Cortex of kidney (tissue), 1 donor: ENCODE measurements at places on chromosomes 7 and 10.

DNA sequence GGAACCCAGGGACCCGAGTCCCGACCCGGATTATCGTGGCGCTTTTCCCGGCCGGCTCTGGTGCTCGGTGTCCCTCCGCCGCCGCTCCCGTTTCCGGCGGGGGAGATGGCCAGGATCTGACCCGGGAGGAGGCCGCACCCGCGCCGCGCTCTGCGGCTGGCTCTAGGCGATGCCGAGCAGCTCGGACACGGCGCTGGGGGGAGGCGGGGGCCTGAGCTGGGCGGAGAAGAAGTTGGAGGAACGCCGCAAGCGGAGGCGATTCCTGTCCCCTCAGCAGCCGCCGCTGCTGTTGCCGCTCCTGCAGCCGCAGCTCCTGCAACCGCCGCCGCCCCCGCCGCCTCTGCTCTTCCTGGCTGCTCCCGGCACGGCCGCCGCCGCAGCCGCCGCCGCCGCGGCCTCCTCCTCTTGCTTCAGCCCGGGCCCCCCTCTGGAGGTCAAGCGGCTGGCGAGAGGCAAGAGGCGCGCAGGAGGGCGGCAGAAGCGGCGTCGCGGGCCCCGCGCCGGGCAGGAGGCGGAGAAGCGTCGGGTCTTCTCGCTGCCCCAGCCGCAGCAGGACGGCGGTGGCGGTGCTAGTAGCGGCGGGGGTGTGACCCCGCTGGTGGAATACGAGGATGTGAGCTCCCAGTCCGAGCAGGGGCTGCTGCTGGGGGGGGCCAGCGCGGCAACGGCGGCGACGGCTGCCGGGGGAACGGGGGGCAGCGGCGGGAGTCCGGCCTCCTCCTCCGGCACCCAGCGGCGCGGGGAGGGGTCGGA is 593 bp downstream of the CDK13 start:
- DNase-seq: no peak

- no peak for DNase-seq
These were observed 95.3 kb upstream of the GNAI1 start for GRCh38 chr7:80039251-80039884.

- DNase-seq: no peak
These were observed 37.6 kb upstream of the PDCD4 start for GRCh38 chr10:110833941-110834628.

- DNase-seq: no peak
These were observed 90.0 kb downstream of the NPTX2 start for GRCh38 chr7:98707076-98707475.

GRCh38 chr10:20162123-20162522 is 345.9 kb downstream of the PLXDC2 start:
- no peak for DNase-seq

- DNase-seq: no peak
These were observed 747.1 kb upstream of the GALNT17 start for GRCh38 chr7:70384891-70385290.

DNA sequence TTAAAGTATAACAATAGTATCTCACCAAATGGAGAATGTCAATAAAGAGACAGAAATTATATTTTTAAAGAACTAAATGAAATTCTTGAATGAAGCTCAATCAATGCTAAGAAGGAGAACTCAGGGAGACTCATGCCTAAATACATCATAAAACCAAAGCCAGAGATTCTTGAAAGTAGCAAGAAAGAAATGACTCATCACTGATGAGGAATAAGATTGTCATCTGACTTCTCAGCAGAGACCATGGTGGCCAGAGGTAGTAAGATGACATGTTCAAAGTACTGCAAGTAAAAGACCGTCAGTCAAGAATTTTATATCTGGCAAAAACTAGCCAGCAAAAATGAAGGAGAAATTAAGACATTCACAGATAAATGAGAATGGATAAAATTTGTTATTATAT is 399.0 kb downstream of the GRID1 start:
- no peak for DNase-seq

GRCh38 chr7:88071994-88072714 is 138.1 kb downstream of the ADAM22 start:
- no peak for DNase-seq

GRCh38 chr7:45089341-45089891 is 647 bp upstream of the NACAD start:
- no peak for DNase-seq

- DNase-seq: no peak
These were observed 126.1 kb downstream of the PFKFB3 start for GRCh38 chr10:6328699-6329423.

DNA sequence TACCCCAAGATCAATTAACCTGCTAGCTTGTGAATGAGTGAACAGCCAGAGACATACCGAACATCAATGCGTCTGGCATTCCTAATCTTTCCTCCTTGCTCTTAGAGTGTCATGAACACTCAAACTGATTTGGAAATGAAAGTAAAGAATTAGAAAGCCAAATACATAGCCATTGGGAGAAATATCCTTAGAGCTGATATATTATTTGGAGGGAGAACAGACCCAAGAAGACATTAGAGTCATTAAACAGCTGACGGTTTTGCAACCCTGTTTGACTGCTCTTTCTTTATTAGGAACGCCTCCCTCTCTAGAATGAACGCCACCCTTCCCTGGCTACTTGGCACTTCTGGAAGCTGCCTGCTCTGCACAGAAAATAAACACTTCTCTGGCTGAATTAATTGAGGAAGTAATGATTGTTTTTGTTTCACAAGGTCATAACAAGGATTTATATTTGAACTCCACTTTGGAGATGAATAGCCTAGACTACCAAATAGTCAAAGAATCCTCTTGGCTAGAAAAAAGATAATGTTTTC is 42.8 kb downstream of the CTTNBP2 start:
- no peak for DNase-seq

- DNase-seq: no peak
These were observed 34.2 kb upstream of the TARP start for GRCh38 chr7:38307640-38308039.

GRCh38 chr7:108515013-108515412 is 10.9 kb downstream of the PNPLA8 start:
- DNase-seq: no peak

GRCh38 chr10:11993834-11994468 is 48.7 kb downstream of the UPF2 start:
- DNase-seq: no peak

GRCh38 chr10:31771331-31771831 is 157.2 kb downstream of the ARHGAP12 start:
- DNase-seq: no peak

- DNase-seq: no peak
These were observed 54.5 kb downstream of the CUL2 start for GRCh38 chr10:35035606-35036005.

DNA sequence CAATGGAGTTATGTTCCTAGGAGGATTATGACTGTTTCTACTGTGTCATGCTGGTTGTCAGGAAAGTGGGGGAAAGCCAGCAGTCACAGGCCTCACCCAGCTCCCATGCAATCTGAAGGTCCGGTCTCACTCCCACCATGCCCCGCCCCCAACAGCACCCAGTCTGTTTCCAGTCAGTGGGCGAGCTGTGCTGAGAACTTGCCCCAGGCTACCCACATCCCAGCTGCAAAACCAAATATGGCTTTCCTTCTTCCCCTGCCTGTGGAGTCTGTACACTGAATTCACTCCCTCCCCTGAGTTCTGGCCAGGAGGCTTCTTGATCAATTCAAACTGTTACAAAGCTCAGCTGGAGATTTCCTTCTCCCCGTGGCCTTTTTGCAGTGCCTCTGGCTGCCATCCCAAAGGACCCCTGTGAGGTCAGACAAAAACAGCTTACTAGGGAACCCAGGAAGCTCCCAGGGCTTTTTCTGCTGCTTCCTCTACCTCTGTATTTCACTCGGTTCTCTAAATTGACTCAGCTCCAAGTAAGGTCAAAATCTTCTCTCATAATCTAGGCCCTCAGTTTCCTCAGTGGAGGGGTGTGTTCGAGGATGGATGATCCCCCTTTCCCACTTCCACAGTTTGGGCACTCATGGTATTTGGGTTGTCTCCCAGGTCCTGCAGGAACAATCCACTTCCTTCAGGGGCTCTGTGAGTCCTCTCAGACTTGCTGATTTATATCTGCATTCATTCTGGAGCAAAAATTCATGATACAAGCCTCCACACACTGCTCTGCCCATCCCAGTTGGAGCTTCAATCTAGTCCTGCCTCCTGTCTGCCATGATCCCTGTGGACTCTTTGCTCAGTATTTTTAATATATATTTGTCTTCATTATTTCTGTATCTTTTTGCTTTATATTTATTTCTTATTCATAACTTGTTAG is 205.5 kb downstream of the SEMA3D start:
- no peak for DNase-seq
